ENCODE measurements at places on chromosomes 5 and 9. TPM values are rescaled to one million over a fixed set of nuclear protein-coding genes. Genes with fewer than 3 reads are reported as not detected.

DNA sequence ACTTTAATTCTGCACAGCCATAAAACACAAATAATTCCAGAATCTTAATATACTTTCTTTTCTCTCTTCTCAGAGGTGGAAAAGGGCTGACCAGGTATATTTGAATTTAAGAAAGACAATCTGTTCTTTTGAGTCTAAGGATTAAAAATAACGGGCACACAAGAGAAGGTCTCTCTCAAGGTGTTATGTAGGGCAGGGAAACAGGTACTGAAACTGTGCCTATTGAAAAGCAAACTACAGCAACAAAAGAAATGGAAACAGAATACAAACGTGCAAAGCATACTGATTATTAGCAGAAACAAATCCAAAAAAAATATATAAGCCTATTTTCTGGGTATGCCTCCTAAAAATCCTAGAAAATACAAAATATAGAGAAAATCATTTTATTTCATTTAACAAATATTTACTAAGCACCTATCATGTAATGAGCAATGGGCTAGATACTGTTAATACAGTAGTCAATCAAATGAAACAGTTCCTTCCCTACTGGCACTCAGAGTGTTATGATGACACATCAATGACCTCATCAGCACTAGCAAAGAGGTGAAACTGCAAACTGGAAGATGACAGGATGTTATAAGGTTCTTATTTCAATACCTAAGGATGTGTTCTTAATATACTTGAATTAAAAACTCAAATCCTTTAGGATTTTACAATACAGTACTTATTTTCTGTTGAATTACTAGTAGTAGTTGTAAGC lies 87.7 kb downstream of the AUH start:
- peak; percentile 54 for DNase-seq

DNA sequence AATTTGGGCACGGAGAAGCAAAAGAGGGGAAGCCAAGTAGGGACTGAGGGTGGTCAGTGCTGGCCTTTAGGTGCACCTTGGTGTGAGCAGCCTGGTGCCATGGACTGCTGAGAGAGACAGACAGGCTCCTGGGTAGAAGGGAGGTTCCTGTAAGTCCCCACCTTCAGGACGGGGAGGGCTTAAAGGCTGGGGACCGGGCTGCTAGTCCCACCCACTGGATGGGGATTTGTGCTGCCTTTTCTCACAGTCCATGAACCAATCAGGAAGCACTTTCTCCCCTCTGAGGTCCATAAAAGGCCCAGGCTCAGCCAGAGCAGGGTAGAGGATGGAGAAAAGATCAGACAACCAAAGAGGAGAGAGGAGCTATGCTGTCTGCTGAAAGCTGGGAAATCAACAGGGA lies 15.2 kb downstream of the CDC25C start:
- no peak for DNase-seq

- no peak for DNase-seq
Observed at GRCh38 chr9:136170006-136170901, 34.7 kb downstream of the LHX3 start.

DNA sequence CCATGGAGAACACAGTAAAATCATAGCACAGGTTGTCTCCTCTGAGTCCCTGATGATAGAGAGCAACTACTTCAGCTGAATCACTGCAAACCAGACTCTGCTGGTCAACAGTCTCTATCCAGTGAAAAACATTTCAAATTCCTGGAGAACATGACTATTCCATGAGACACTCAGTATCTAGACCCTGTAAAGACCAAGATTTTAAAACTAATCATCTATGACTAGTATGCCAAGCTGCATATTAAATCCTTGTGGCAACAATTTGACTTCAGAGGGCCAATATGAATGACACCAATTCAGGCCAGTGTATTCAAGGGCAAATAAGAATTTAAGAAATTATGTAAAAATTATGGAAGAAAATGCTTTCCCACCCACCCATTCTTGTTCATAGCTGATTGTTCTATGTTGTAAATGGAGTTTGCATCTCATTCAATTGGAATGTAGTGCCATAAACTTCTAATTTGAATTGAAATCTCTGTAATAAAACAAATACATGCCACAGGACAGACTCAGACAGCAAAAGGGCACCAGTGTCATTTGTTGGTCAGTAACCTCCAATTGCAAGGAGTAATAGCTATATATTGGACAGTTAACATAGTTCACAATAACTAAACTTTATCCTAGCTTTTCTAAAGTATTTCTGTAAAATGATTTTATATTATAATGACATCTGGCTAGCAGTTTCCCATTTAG lies 80.1 kb upstream of the LPAR1 start:
- peak; percentile 80 for DNase-seq

GRCh38 chr9:75812141-75812540 lies 78.3 kb upstream of the PCSK5 start:
- DNase-seq = no peak

DNA sequence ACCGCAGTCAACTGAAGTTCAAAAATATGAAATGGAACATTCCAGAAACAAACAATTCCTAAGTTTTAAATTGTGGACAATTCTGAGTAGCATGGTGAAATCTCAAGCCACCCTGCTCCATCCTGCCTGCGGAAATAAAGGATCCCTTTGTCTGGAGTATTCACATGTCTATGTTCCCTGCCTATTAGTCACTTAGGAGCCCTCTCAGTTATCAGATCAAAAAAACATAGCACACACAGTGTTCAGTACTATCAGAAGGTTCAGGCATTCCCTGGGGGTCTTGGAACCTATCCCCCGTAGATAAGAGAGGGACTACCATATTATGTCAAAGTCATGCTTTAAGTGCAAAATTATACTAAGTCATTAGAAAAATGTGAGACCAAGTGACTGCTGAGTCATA lies 300.8 kb downstream of the SEMA5A start:
- no peak for DNase-seq

DNA sequence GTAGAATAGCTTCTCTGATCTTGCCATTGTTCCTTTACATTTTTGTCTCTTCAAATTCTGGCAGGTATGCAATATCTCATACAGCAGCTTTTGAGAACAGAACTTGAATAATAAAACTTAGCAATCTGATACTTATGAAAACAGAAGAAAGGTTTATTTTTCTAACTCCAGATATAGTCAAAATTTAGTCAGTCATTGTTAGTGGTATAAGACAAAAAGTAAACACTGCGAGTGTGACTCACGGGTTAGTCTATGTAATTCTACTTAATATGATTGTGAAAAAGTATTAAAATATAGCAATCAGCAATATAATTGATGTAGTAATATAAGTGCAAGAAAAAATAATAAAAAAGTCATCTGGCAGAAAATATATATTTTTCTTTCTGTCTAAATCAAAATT lies 910.4 kb downstream of the DNAH5 start:
- no peak for DNase-seq

DNA sequence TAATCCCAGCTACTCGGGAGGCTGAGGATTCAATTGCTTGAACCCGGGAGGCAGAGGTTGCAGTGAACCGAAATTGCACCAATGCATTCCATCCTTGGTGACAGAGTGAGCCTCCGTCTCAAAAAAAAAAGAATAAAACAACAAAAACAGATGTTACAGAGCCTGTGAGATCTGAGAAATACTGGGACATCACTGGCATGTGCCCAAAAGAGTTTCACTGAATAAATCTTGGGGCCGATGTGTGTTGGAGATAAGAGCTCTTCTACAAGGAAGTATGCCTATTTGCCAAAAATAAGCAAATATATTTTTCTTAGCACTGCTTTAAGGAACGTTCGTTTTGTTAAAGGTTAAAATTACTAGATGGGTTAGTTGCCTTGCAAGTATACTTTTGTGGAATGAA lies 55.1 kb downstream of the KIAA1958 start:
- DNase-seq = no peak

DNA sequence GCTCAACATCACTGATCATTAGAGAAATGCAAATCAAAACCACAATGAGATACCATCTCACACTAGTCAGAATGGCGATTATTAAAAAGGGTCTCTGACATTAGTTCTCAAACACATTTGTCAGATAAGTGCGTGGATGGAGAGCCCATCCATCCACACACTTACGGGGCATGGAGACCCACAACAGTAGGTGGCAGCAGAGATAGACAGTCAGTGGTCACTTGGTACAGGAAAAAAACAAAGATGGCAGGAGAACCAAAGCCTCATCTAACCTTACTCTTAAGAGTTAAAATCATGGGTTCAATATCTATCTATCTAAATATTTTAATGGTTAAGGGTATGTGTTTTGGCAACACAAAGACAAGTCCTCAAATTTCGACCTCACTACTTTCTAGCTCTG lies 1378.7 kb upstream of the C9orf72 start:
- peak; percentile 23 for DNase-seq

DNA sequence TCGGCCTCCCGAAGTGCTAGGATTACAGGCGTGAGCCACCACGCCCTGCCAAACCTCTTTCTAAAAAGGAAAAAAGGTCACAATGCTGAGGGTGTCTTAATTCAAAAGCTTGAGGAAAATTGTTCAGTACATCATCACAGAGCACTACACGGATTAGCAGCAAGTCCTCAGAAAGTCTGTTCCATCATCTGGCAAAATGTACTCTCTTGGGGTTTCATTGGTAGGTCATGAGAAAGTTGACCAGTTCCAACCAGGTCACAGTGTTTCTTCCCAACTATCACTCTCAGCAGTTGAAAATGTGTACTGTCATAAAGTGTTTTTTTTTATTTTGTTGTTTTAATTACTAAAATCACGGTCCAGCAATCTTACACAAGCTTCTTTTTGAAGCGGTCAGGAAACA lies 299.6 kb downstream of the FBXL7 start:
- no peak for DNase-seq

GRCh38 chr5:88967633-88968585 lies 84.9 kb upstream of the MEF2C start:
- no peak for DNase-seq

GRCh38 chr9:124906966-124907365 lies 33.9 kb downstream of the GOLGA1 start:
- no peak for DNase-seq

DNA sequence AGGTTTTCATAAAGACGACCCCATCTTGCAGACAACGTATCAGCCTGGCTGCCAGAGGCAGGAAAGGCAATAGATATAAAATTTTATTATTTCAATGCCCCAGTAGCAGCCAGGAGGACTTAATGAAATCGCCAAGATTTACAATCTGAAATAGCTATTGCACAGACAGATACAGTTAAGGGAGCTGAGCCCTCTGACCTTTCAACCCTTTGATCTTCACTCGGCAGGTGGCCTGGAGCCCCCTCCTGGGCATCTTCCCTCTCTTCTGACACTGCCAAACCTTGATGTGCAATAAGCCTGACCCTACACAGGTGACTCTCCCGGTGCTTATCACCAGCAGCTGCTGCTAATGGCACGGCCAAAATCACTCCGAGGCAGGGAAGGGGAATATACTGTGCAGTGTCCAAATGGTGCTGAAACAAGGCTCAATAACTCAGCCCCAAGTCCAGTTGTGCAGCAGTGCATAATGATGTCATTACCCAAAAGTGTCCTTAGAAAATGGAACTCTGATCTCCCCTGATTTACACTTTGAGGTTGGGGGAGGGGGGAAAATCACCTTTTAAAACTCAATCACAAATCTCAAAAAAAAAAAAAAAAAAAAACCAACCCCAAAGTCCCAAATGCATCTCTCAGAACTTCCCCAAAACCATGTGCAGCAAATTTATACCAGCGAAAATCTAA lies 242.0 kb downstream of the CRB2 start:
- DNase-seq = no peak

GRCh38 chr5:52922384-52922783 lies 66.8 kb upstream of the ITGA2 start:
- DNase-seq = peak; percentile 99

GRCh38 chr9:75892216-75892911 lies 1.9 kb downstream of the PCSK5 start:
- peak; percentile 20 for DNase-seq

DNA sequence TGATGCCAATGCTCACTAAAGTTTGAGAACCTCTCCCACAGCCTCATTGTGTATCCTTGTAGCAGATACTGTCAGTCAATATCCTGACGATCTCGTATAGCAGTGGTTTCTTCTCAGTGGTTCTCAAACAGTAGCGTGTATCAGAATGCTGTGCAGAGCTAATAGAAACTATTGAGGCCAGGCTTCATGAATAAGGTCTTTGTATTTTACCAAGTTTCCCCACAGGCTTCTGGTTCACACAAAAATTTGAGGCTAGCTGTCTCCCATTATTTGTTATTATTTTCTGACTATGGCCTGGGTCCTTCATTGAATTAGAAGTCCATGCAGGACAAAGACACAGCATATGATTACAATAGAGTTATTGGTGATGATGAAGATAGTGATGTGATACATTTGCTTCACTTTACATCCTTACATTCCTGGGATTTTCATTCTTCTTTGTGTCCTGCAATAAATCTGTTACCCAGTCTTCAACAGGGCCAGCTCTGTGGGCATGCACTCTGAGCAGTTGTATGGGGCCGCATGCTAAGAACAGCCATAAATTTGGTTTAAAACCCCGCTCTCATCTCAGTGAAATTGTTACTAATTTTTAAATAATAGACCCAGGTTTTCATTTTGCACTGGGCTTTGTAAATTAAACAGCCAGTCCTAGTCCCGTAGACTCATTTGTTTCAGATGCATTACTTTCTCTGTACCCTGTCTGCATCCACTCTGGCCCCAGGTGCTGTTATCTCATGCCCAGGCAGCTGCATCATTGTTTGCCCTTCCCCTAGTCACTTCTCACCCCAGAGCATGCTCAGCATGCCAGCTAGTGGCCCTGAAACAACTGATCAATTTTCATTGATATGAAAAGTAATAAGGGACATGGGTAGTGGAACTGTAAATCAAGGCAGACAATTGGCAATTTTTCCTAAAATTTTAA lies 199.9 kb upstream of the PIK3R1 start:
- no peak for DNase-seq

GRCh38 chr9:115606838-115607237 lies 488.9 kb upstream of the TNC start:
- DNase-seq = no peak

GRCh38 chr9:108874058-108874788 lies 12.2 kb downstream of the ACTL7A start:
- no peak for DNase-seq

- peak; percentile 79 for DNase-seq
Observed at GRCh38 chr5:32828492-32828891, 117.4 kb downstream of the NPR3 start.

- DNase-seq = no peak
Observed at GRCh38 chr9:77013932-77014596, 5.4 kb upstream of the FOXB2 start.

TXNDC8 gene
- not detected for total RNA-seq

SCGB3A1 gene
- not detected for total RNA-seq

FAT2 gene
- not detected for total RNA-seq

ADAMTS13 gene
- total RNA-seq = 2.3 TPM

ECSCR gene
- total RNA-seq = 0.40 TPM

SLC45A2 gene
- 0.19 TPM for total RNA-seq

PTGS1 gene
- 1.7 TPM for total RNA-seq

SLC9A3 gene
- 4.4 TPM for total RNA-seq

PDE6A gene
- 0.58 TPM for total RNA-seq

GEMIN5 gene
- total RNA-seq = 22.6 TPM

FAM120A gene
- total RNA-seq = 79.0 TPM

EQTN gene
- not detected for total RNA-seq

FST gene
- total RNA-seq = 4.7 TPM

HNRNPA0 gene
- total RNA-seq = 10.1 TPM

SHISAL2B gene
- total RNA-seq = not detected

ZNF454 gene
- total RNA-seq = not detected

INSYN2B gene
- 7.4 TPM for total RNA-seq

Data from LHCN-M2 (cell line).